ENCODE measurements at places on chromosomes 5 and 9.

GRCh38 chr5:169838688-169839087 lies 141.6 kb downstream of the INSYN2B start:
- DNase-seq: no peak

DNA sequence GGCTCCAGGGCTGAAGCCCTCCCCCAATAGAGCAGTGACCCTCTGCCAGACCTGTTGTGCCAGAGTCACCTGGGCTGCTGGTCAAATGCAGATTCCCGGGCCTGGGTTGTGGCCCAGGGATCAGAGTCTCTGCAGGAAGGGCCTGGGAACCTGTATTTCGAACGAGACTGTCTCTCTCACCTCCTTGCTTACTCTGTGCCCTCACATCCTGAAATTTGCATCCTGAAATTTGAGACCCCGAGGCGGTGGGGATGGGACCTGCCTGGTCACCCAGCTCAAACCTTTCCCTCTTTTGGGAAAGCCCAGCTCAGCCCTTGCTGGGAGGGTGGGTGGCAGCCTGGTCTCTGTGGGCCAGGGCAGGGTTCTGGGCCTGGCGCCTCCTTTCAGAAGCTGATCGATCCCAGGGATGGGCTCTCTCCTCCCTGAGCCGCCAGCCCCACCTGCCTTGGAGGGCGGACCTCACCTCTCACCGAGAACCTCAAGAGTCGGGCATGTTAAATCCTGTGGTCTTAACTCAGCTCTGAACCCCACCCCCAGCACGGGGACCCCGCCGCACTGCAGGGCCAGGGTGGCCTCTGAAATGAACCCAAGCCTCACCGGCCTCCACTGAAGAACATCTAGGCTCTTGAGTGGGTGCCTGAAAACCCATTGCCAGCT lies 44.0 kb upstream of the IER5L start:
- DNase-seq: no peak

- DNase-seq: no peak
These were observed 358.9 kb upstream of the RFX3 start for GRCh38 chr9:3884736-3885135.

DNA sequence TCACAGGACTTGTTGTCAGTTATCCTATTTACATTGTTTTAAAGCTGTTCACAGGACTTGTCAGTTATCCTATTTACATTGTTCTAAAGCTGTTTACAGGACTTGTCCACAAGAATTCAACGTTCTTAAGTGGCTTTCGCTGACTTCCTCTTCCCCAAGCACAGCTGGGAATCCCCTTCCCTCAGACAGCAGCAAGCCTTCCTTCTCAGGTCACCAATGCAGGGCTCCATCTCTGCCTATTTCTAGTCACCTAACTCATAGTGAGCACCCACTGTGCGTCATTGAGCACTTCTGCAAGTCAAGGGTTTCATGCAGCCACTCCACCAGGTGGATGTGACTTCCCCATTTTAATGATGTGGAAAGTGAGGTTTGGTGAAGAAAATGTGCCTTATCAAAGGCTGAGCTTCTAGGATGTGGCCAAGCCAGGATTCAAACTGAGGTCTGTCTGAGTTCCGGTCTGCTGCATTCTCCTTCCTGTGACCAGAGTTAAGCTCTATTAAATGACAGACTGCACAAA lies 109.8 kb upstream of the ZNF462 start:
- no peak for DNase-seq

GRCh38 chr5:35488791-35489190 lies 128.9 kb upstream of the SPEF2 start:
- DNase-seq: no peak

DNA sequence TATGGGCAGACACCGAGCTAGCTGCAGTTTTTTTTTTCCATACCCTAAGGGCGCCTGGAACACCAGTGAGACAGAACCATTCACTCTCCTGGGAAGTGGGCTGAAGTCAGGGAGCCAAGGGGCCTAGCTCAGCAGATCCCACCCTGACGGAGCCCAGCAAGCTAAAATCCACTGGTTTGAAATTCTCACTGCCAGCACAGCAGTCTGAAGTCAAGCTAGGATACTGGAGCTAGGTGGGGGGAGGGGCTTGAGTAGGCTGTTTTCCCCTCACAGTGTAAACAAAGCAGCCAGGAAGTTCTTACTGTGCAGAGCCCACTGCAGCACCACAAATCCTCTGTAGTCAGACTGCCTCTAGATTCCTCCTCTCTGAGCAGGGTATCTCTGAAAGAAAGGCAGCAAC lies 151.7 kb upstream of the HCN1 start:
- no peak for DNase-seq

GRCh38 chr9:109742776-109743348 lies 37.1 kb upstream of the PALM2AKAP2 start:
- DNase-seq: no peak

GRCh38 chr5:24167806-24168205 lies 477.0 kb downstream of the CDH10 start:
- no peak for DNase-seq

- no peak for DNase-seq
These were observed 90.9 kb downstream of the CARTPT start for GRCh38 chr5:71810023-71810422.

DNA sequence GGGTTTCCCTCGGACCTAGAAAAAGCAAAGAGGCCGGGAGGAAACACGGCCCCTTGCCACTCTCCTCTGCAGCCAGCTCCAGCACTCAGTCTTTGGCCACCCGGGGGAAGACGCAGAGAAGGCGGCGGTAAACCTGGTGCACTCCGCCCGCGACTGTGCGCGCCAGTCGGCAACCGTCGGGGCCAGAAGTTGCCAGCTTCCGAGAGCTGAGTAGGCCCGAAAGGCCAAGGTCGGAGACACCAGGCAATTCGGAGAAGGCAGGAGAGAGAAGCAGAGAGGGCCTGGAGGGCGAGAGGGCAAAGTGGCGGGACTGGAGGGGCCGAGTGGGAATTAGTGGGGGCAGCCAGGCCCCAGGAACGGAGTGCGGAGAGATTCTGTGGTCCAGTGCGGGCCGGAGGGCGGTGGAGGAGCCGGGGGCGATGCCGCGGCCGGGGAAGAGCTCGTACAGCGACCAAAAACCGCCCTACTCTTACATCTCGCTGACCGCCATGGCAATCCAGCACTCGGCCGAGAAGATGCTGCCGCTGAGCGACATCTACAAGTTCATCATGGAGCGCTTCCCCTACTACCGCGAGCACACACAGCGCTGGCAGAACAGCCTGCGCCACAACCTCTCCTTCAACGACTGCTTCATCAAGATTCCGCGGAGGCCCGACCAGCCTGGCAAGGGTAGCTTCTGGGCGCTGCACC lies at the start of gene FOXB2:
TSS of gene FOXB2 (plus strand) at position 420 of the 690 bp plus-strand sequence. CDS start at position 420, 0 bp downstream.
- DNase-seq: no peak

GRCh38 chr5:134394932-134395331 lies 16.7 kb downstream of the CDKN2AIPNL start:
- no peak for DNase-seq

DNA sequence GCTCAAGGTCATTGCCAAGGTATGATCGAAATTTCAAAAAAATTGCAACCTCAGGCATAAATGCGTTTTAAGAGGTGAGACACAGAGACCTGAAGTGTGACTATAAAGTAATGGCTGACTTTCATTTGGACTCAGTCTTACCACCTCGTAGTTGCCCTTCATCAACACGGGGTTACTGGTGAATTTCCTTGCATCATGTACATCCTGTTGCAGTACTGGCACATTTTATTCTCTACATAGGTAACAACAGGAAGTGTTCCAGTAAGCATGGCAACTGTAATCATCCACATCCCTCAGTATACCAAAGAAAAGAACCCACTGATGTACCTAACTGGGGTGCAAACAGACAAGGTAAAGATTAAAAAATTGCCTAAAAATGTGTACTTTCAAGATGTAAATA lies 29.3 kb downstream of the MOCS2 start:
- no peak for DNase-seq

GRCh38 chr9:34594177-34594576 lies 4.7 kb upstream of the CNTFR start:
- DNase-seq: no peak

DNA sequence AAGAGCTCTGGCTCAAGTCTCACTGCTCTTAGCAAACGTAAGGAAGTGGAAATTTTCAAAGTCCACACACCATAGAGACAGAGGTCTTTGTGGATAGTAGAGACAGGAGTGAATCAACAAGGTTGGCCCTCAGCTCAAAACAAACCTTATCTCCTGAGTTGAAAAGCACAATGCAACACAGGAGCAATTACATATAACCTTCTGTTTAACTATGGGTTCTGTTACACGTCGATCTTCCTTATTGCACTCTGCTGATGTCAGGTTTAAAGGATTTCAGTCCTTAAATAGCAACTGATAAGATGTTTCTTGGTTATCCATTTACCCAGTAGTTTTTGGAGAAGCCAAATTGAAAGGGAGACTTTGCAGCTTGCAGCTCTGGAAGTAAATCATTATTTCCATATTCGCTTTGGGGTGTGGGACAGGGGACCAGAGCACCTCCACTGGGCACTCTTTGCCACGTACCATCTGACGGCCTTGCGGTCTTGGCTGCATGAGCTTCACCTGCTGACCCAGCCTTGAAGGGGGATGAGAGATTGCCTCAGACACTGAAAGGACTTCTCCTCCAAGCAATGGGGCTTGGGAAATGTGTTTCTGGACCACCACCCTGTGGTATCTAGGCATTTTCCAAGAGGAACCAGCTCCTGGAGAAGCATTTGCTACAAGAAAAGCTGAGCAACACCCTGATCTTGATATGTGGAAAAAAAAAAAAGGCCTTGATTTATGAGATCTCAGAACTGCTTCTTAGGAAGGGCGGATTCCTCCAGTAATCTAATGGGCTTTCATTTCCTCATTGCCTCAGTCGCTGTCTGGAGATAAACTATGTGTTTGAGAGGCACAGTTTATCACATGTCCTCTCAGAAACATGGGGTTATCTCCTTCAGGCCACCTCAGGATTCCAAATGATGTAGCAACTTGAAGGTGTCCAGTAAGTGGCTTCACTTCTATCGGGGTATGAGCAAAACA lies 56.2 kb upstream of the ZNF622 start:
- DNase-seq: no peak

Data from CD4-positive, alpha-beta T cell treated with Interleukin-10 for 1 hour (primary cell).